DMS 273 treated with DMSO at 0.1 percent for 48 hours (cell line): ENCODE measurements at places on chromosomes 3 and 15.

- DNase-seq = no peak
Observed at GRCh38 chr3:35184775-35185174, 454.6 kb upstream of the ARPP21 start.

DNA sequence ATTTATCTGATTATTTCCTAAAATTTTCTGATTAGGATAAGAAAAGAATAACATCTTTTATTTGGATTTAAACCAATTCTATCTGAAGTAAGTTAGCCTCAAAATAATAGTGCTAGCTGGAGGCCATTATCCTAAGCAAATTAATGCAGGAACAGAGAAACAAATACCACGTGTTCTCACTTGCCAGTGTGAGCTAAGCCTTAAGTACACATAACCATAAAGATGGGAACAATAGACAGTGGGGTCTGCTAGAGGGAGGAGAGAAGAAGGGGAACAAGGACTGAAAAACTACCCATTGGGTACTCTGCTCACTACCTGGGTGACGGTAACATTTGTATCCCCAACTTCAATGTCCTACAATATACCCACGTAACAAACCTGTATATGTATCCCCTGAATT is 31.3 kb upstream of the LYSMD4 start:
- DNase-seq = no peak

- no peak for DNase-seq
Observed at GRCh38 chr3:151268267-151269235, 9.8 kb downstream of the P2RY14 start.

- DNase-seq = no peak
Observed at GRCh38 chr3:157075693-157076420, 84.1 kb downstream of the CCNL1 start.

DNA sequence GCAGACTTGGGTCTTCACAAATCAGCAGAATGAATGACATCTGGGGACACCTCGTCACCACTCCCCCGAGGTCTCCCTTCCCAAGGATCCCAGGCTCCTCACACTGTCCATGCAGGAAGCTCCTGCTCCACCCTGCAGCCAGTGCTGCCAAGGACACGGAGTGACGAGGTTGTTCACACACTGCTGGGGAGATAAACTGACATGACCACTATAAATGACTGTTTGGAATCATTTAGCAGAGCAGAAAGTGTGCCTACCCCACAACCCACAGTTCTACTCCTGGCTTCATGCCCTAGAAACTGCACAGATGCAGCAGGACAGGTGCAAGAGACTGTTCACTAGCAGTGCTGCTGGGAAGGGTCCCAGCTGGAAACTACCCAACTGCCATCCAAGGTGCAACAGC is 19.7 kb upstream of the PRSS50 start:
- DNase-seq = no peak

DNA sequence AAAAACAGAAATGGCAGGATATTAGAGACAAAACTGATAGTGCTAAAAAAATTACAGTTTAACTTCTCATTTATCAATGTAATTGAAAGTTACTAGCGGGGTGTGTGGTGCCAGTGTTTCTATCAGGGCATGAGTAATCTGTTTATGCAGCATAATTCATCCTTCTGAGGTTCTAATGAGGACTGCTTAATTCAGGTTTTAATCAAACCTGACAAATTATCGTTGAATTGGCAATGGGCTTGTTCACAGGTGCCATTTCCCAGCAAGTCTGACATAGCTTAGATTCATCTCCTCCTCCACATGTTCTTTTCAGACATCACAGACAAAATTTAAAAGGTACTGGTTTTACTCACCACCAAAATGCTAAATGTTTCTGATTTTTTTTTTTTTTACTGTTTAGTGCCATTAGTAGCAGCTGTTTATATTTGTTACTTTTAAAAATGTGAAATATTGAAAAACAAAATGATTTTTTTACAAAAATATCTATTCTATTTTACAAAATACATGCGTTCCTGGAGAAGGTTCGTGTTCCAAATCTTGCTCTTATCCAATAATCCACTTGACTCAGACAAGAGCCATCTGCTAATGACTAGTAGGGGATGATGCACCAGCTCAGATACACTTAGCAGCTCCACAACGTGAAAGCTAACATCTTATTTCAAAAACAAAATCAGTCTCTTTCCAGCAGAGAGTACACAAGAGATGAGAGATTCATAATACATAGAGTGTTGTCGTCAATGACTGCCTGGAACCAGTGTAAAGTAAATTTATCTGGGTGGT is 447.7 kb upstream of the DPPA4 start:
- DNase-seq = no peak

GRCh38 chr15:72889545-72889944 is 106.0 kb upstream of the ADPGK start:
- no peak for DNase-seq

- no peak for DNase-seq
Observed at GRCh38 chr3:21421096-21421495, 329.9 kb downstream of the ZNF385D start.

DNA sequence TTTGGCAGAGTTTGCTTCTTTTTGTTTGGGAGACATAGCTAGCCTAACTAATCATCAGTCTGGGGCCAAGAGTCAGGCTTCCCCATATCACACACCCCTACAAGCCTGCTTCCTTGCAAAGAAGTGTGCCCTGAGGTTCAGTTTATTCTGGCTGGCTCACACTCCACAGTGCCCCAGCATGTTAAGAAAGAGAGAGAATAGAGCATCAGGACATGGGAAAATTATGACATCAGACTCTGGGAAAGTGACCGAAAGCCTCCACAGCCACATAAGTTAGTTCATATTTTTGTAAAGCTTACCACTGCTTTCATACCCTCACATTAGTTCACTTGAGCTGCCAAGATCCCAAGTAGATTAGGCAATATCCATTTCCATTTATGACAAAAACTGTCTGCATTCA is 63.0 kb upstream of the CFAP161 start:
- no peak for DNase-seq

DNA sequence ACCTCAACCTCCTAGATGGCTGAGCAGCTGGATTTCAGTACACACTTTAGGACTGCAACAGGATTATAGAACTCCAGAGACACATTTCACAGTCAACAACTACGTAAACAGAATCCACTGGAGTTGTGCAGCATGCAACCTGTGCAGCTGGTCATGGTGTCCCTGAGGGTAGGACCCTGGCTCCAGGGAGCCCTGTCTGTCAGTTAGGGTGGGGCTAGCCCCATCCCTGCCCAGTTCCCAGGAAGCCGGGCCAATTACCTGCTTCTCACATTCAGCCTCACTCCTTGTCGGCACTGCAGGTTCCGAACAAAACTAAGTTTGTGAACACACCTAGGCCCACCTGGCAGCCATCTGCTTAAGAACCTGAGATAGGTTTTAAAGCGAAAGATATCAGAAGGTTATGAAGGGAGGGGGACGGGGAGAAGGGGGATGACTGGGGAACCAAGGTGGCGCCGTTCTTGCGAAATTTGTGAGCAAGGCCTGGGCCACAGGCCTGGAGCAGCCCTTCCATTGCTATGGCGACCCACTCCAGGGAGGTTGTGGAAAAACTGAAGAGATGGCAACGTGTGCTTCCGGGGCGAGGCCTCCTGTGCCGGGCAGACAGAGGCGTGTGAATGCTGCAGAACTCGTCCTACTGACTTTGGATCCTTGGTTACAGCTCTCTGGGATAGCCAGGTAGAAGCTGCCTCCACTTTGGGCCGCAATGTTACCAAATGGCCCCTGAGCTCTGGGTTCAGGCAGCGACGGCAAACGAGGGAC is 25.3 kb downstream of the ACSBG1 start:
- DNase-seq = no peak

- peak; percentile 34 for DNase-seq
Observed at GRCh38 chr3:195075941-195076875, 194.8 kb downstream of the XXYLT1 start.

GRCh38 chr3:37029111-37029510 is 35.8 kb downstream of the MLH1 start:
- DNase-seq = no peak

DNA sequence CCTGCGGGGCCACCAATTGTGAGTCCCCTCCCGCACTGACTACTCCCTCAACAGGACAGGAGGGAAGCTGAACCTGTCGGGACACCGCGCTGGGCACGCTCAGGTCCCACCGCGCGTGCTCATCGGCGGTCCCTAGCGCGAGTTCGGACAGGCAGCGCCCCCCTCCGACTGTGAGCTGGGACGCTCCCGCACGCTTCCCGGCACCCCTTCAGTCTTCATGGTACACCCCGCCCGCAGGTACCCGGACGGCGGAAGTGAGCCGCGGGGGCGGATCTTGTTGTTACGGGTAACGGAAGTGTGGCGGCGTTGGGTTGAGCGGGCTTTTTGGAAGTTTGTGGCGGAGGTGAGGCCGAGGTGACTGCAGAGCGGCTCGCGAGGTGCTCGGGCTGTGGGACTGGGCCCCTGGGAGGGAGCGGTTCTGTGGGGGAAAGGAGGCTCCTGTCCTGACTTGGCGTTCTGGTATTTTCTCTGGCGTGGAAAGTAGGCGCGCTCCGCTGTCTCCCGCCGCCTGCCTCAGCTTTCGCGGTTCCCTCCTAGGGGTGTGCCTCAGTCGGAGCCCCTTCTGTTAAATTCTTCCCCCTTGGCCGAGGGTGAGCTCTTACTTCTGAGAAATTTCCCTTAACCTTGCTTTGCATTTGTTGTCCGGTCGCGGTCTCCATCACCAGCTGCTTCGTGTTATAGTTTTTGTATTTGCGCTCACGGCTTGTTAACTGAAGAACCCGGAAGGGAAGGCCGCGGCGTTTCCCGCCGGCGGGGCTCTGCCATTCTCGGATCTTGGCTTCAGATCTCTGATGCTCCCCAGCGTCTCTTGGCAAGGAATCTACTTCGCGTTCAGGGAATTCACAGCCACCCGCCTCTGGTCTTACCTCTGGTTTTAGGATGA is at the start of gene FANCI:
Gene FANCI, plus strand, starts transcription at position 289 of the 883 bp plus-strand sequence. CDS start 3,669 bp downstream, outside the sequence.
- peak; percentile 68 for DNase-seq

DNA sequence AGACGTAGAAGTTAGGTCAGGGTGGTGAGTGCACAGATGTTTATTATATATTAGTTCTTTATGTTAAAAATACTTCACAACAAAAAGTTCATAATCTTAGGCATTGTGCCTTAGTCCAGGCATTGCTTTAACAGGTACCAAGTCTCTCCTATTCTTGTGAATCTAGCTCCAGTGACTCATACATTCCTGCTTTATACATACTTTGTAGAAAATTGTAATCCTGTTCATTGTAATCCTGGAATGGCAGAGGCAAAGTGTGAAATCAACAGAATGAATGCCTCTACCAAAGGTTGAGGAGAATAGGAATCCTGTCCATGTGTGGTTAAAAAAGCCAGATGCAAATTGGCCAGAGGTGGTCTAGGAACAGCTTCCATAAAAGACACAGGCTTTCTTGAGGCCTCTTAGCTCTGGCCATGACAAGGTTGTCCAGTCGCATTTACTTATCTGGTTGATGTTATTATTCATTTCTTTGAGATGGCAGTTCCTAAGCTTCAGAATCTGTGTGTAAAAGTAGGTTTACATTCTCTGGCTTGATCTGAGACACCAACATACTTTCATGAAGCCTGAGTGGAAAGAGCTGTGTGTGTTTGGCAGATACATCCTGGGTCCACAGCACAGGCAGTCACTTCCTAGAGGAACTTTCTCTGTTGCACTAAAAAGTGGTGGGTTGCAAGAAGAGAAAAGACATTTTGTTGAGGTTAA is 109.0 kb downstream of the CDIN1 start:
- no peak for DNase-seq

DNA sequence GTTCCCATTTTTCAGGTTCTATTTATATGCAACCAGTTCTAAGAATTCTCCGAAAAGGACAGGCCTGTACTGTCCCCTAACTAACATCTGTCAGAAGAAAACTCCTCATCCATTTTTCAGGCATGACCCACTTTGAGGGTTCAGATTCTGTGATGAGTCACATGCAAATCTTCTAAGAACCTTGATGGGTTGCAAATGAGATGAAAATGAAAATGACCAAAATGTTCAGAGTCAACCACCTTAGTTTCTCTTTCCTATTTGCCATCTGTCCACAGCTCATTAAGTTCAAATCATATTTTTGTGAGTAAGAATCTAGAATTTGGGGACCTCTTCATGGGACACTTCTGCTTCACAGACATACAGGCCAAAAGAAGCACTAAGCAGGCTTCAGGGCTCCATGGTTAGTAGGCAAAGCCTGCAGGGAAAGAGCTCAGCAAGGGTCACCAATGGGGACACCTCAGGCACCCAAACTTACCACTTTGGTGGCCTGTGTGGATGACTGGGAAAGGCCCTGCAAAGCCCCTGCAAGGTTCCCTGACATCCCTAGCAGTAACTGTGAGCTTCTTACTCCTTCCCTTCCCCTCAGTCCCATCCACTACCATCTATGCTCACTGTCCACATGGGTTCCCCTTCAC is 122.0 kb downstream of the WDR76 start:
- no peak for DNase-seq

- no peak for DNase-seq
Observed at GRCh38 chr15:38029736-38030135, 95.3 kb downstream of the TMCO5A start.

DNA sequence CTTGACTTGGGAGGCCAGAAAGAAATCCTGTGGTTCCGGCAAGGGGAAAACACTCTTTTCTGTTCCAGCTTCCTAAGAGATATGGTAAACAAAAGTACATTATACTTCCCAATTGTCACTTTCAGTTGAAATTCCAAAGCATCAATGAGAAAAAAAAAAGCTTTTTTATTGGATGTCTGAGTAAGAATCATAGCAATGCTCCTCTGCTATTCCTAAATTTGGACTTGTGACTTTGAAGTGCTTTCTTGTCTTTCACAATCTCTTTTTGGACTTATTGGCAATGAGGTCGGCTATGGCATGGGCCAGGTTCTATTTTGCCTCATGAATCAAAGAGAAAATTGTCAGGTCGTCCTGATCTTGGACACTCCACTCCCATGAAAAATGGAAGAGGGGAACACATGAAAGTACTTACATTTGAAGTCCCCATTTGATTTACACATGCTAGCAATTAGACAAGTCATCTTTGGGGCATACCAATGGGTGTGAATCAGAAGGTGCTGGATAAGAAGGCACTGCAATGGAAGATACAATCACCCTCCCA is 170.5 kb downstream of the GREM1 start:
- DNase-seq = no peak

DNA sequence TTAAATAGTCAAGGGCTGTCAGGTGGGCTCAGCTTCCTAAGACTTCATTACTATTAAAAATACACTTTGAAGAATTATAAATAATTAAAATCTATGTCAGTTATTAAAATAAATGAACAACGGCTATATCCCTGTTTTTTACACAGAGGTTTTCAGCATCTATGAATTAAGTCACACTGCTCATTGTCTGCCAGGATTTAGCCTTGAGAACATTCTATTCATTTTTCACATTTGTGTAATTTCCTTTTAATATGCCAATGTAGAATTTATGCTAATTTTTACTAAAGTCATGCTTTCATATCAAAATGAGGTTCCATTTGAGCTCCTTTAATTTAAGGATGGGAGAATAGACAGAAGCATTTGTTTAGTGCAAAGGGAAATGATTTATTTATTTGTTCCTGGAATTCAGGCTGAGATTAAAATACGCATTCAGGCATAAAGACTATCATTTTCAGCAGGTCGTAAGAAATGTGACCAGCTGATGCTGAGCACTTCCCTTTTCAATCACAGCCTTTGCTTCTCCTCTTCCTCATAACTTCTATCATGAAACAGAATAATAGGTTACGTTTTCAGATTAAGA is 345.1 kb downstream of the MFSD1 start:
- no peak for DNase-seq

- DNase-seq = no peak
Observed at GRCh38 chr3:12440927-12441714, 43.2 kb upstream of the TSEN2 start.
